ENCODE measurements at places on chromosomes 7 and 10.

DNA sequence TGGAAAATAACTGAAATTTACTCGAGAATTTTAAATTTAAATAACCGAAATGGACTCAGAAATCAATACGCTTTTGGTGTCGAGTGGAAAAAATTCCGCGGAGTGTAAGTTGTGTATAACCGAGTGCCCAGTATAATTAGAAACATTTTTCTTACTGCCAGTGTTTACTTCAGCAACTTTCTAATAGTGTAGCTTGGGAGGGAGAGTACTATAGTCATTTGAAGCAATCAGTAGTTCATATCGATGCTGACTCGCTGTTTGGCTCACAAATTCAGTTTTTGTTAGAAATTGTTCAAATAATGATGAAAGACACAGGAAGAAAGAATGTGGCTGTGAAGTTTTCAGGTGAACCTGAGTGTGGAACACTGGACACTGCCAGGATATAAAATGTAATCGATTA is 658.6 kb upstream of the FOXK1 start:
- DNase-seq, result no peak

- DNase-seq, result no peak
Measured at GRCh38 chr7:95642173-95642572, 45.9 kb upstream of the PDK4 start.

GRCh38 chr10:124640056-124640455 is 104.1 kb downstream of the FAM53B start:
- DNase-seq, result no peak

DNA sequence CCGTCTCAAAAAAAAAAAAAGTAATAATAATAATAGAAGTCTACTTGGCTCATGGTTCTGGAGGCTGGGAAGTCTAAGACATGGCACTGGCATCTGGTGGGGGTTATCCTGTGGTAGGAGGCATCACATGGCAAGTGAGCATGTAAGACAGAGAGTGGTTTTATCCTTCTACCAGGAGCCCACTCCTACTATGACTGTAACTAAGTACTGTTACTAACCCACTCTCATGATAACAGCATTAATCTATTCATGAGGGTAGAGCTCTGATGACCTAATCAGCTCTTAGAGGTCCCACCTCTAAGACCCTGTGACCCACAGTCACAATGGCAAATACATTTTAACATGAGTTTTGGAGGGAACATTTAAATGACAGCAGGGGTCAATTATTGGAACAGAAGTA is 43.3 kb upstream of the NRF1 start:
- DNase-seq, result no peak

GRCh38 chr7:135964274-135964673 is 12.9 kb downstream of the MTPN start:
- no peak for DNase-seq

DNA sequence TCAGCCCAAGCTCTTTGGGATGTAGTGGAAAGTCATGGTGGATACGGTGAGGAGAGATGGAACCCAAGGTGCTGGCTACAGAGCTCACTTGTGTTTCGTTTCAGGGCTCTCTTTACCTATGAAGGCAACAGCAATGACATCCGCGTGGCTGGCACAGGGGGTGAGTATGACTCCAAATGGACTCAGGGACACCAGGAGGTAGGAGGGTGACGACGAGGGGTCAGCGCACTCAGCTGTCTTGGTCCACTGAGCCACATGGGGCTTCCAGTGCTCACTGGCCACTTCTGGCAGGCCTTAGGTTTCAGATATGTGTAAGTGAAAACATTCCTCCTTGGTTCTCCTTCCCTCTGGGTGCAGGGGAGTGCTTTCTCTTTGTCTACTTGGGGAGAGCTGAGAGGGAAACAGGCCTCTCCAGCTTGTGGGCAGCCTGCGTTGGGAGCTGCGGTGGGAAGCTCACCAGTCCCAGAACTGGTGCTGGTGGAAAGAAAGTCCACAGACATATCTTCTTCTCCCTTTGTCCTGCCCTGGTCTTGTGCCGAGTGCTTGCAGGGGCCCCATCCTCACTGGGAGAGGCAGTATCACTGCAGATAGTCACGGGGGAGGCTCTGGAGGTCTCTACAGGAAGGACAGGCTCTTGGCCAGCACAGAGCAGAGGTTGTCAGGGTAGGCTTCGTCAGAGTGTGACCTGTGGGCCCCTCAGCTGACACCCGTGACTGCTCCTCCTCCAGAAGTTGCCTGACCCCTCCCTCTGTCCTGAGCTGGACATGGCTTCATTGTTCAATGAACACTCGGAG is 5.8 kb downstream of the DBNL start:
- DNase-seq, result no peak

DNA sequence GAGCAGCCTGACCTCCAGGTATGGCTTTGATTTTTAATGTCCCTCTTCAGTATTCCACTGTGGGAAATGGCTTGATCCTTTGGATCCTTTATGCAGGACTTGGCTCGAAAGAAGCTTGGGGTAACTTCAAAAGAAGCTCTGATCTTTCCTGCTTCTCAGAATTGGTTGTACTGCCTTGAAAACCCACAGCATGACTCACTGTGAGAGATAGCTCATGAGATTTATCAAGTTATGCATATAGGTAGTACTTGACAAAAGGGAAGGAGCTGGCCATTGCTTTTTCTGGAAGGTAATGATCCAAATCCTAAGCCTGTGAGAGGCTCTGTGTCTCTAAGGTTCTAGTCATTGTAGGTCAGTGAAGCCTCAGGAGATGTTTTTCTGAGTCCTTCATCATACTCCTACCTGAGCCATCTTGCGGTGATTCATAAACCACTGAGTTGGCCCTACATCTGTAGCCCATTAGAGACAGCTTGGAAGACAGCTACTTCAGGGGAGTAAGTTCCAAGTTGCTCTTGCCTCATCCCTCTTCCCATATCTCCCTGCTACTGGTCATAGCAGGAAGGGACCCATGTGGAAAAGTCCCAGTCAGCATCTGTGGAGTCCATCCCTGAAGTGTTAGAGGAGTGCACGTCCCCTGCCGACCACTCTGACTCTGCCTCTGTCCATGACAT is 36.7 kb upstream of the NFKB2 start:
- no peak for DNase-seq
